ENCODE measurements at places on chromosomes 7 and 10.

GRCh38 chr10:21304198-21304597 lies 221.3 kb downstream of the SKIDA1 start:
- no peak for DNase-seq

DNA sequence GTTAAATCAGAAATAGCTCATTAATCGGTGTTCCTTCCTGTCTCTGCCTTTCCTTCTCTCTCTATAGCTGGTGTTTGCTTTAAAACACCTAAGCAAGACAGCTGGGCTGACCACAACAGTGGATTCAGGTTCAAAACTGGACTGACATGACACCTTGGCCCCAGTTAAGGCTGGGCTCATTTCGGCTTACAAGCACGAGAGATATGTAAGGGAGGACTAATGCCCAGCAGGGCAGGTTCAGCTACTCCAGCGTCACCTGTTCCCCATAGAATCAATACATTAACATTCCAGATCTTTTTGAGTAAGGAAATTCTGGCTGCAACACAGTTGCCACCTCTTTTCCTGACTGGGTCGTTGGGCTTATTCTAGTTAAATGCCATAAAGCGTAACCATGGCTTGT lies 323.0 kb upstream of the AOAH start:
- no peak for DNase-seq

DNA sequence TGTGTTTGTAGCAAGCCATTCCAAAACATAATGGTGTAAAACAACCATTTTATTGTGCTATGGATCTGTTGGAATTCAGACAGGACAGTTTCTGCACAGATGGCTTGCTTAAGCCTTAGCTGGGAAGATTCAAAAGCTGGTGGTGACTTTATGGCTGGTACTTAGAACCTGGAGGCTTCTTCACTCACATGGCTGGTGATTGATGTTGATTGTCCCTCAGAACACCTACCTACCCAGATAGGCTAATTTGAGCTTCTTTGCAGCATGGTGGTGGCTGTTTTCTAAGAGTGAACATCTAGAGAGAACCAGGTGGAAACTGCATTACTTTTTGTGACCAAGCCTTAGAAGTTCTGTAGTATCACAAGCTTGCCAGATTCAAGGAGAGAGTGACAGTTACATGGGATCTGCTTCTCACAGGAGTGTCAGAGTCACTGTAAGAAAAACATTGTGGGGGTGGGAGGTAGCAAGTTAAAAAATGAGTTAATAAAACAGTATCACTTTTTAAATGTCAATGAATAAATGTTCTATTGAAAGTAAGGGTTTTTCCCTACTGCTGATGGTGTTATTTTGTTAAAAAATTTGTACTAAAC lies 7.1 kb downstream of the R3HCC1L start:
- no peak for DNase-seq

DNA sequence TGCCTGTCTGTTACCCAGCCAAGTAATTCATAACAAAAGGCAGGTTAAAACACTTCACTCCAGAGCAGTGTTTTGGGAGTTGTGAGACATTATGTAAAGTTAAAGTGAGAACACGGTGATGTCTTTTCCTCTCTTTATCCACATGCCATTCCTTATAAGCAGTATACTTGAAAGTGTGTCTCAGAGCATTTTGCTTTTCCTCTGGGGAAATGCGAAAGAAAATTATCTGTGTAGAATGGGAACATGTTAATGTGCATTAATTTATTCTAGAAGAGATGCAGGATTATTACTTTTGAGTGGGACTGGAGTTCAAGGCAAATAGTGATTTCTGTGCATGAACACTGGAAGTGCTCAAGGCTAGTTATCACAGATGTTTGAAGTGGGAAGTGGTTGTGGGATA lies 170.4 kb downstream of the PLXDC2 start:
- no peak for DNase-seq

- no peak for DNase-seq
Measured at GRCh38 chr10:30759423-30759822, 129.9 kb upstream of the LYZL2 start.

- DNase-seq = no peak
Measured at GRCh38 chr7:2824026-2824677, 20.0 kb downstream of the GNA12 start.

GRCh38 chr10:57692255-57692980 lies 575.3 kb downstream of the IPMK start:
- DNase-seq = no peak

All from iPS DF 19.7 (cell line).